Esophagus squamous epithelium (tissue), 5 donors: ENCODE measurements at places on chromosomes 6 and 20. TPM values are rescaled to one million over a fixed set of nuclear protein-coding genes. Genes with fewer than 3 reads are reported as not detected.

DNA sequence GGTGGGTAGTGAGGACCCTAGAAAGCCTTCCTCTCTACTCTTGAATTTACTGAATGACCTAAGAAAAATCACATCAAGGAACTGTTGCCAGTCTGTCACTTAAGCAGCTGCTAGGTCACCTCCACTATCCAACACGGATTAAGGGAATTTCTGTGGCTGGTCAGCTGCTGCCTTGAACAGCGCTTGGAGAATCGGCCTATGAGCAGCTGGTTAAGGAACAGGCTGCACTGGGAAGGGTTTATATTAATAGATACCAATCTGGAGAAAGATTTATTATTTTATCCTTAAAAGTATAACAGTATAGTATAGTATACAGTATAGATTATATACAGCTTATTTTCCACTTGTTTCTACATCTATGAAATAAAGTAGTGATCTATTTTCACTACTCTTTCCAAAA is 6.5 kb downstream of the PTPRK start:
- DNase-seq, result no peak

The ANGPT4 gene
- 0.09 TPM for total RNA-seq

- no peak for DNase-seq
Measured at GRCh38 chr6:28673417-28673786, 147.7 kb downstream of the GPX5 start.

The RANBP9 gene
- total RNA-seq, result 57.3 TPM

- no peak for DNase-seq
Measured at GRCh38 chr6:11789744-11790143, 11.1 kb upstream of the ADTRP start.

The MARCKS gene
- total RNA-seq, result 53.1 TPM

The SYNDIG1 gene
- not detected for total RNA-seq

GRCh38 chr6:30359276-30359675 is 14.3 kb downstream of the RPP21 start:
- no peak for DNase-seq

The C6orf89 gene
- total RNA-seq, result 18.6 TPM

DNA sequence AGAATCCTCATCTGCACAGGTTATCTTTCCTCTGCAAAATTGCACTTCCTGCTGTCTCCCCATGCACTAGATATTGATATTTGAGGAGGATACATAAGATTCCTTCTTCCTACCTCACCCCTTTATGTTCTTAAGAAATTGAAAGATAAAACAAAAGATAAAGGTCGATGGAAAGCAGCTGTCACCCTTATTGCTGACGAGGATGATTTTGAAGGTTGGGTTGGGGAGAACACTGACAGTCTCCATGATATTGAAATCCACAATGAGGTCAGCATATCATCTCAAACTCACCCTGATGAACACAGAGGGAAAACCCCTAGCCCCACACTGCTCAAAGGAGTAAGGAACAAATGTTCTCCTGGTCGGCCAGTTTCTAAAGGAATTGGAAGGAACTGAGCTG is 110.6 kb upstream of the FUT9 start:
- DNase-seq, result no peak

The NCOA5 gene
- total RNA-seq, result 29.8 TPM

DNA sequence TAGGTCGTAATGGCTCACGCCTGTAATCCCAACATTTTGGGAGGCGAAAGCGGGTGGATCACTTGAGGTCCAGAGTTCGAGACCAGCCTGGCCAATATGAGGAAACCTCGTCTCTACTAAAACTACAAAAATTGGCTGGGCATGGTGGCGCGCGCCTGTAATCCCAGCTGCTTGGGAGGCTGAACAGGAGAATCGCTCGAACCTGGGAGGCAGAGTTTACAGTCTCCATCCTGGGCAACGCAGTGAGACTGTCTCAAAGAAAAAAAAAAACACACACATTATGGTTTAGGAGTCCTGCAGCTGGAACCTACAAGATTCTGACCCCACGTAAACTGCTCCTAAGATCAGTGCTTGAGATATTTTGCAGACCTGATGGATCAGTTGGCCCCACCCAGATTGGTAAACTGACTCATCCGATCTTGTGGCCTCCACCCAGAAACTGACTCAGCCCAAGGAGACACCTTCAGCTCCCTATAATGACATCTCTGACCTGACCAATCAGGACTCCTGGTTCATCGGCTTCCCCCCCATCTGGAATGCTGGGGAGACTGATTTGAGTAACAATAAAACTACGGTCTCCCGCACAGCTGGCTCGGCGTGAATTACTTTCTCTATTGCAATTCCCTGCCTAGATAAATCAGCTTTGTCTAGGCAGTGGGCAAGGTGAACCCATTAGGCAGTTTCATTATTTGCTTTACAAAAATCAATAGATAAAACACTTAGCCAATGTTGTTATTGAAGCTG is 96.2 kb upstream of the BTN3A2 start:
- no peak for DNase-seq

GRCh38 chr6:135211306-135211702 is 30.2 kb downstream of the MYB start:
- no peak for DNase-seq

GRCh38 chr20:61397790-61398189 is 145.7 kb downstream of the CDH4 start:
- DNase-seq, result no peak
